ENCODE measurements at places on chromosomes 1 and 21. TPM values are rescaled to one million over a fixed set of nuclear protein-coding genes. Genes with fewer than 3 reads are reported as not detected.

GRCh38 chr1:235074523-235075047 is 54.1 kb downstream of the TOMM20 start:
- peak overlapping the region; percentile 97 for H3K27ac ChIP-seq
- peak; percentile 54 for DNase-seq
- no peak overlapping the region for H3K4me3 ChIP-seq

GRCh38 chr21:33936301-33937038 is 20.9 kb upstream of the ATP5PO start:
- H3K27me3 ChIP-seq = no peaks in the 10 kb centered on the region
- H3K4me1 ChIP-seq = no peaks in the 10 kb centered on the region
- H3K36me3 ChIP-seq = no peaks in the 10 kb centered on the region
- no peak overlapping the region for H3K4me3 ChIP-seq
- DNase-seq = no peak

GRCh38 chr1:212244441-212244840 is 40.8 kb upstream of the PPP2R5A start:
- H3K27ac ChIP-seq = no peak overlapping the region
- no peak for DNase-seq
- H3K4me3 ChIP-seq = no peak overlapping the region
- H3K27me3 ChIP-seq = no peaks in the 10 kb centered on the region

DNA sequence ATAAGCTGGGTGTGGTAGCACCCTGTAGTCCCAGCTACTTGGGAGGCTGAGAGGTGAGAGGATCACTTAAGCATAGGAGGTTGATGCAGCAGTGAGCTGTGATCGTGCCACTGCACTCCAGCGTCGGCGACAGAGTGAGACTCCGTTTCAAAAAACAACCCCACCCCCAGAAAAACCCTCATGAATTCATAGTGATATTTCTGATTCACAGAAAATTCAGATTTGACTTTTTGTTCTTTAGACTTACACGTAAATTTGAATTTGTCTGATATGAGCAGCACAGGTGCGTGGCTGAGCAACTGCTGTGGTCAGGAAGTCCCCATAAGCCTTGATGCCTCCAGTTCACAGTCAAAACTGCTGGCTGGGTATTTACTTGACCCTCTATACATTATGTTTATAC is 10.0 kb upstream of the MORC3 start:
- H3K4me1 ChIP-seq = no peaks in the 10 kb centered on the region
- no peak overlapping the region for H3K27ac ChIP-seq
- no peak for DNase-seq
- no peaks in the 10 kb centered on the region for H3K36me3 ChIP-seq
- H3K4me3 ChIP-seq = no peak overlapping the region

DNA sequence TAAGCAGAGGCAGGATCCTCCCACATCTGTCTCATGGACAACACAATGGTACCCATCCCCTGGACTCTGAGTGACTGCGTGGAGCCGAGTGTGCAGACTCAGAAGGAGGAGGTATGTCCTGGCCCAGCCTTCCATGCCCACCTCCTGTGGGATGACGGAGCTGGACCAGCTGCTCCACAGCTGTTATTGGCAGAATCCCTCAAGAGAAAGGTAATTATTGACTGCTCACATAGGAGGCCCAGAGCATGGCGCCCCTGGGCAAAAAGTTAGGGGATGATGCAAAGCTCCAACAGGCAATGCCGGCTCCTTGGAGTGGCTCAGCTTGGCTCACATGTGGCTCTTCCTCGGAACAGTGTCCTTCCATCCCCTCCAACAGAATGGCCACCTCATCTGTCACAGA is 12.2 kb upstream of the ACTRT2 start:
- peaks cover 2% of the 10 kb centered on the region for H3K27me3 ChIP-seq
- DNase-seq = no peak
- H3K4me3 ChIP-seq = no peak overlapping the region
- H3K27ac ChIP-seq = no peak overlapping the region
- H3K36me3 ChIP-seq = no peaks in the 10 kb centered on the region
- H3K4me1 ChIP-seq = no peaks in the 10 kb centered on the region

DNA sequence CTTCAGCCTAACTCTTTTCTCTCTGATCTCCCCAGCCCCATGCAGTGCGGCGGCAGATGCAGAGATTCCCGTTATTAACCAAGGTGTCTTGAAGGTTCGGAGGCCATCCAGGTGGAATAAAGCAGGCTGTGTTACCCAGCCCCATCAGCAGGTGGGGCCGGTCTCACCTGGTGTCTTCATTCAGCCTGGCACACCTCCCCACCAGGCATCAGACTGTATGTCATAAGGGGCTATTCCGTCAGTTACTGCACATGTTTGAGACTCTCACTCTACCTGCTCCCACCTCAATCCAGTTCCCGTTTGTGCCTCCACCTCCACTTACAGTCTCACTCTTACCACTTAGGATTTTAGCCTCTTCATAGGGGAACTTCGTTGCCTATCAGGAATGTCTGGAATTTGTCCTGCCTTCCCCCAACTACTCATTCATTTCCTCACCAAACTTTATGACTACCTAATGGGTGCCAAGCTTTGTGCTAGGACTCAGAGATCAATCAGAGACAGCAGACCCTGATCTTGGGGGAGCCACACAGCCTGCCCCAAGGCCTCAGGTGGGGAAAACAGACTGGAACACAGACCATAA is 170.2 kb downstream of the PLPP3 start:
- H3K36me3 ChIP-seq = no peaks in the 10 kb centered on the region
- H3K27me3 ChIP-seq = no peaks in the 10 kb centered on the region
- peaks cover 14% of the 10 kb centered on the region for H3K4me1 ChIP-seq
- no peak overlapping the region for H3K4me3 ChIP-seq
- DNase-seq = no peak

- no peaks in the 10 kb centered on the region for H3K27me3 ChIP-seq
- no peak for DNase-seq
- H3K4me3 ChIP-seq = no peak overlapping the region
- H3K27ac ChIP-seq = no peak overlapping the region
- H3K4me1 ChIP-seq = no peaks in the 10 kb centered on the region
These were observed 10.6 kb downstream of the PTPRC start for GRCh38 chr1:198649232-198649967.

- no peaks in the 10 kb centered on the region for H3K36me3 ChIP-seq
- no peak for DNase-seq
- peak overlapping the region; percentile 61 for H3K27ac ChIP-seq
These were observed 593 bp upstream of the CD53 start for GRCh38 chr1:110872366-110872744.

GRCh38 chr21:38729754-38730379 is 75.9 kb upstream of the ETS2 start:
- no peak overlapping the region for H3K27ac ChIP-seq
- H3K27me3 ChIP-seq = no peaks in the 10 kb centered on the region
- no peaks in the 10 kb centered on the region for H3K36me3 ChIP-seq
- no peak for DNase-seq
- peaks cover 2% of the 10 kb centered on the region for H3K4me1 ChIP-seq

DNA sequence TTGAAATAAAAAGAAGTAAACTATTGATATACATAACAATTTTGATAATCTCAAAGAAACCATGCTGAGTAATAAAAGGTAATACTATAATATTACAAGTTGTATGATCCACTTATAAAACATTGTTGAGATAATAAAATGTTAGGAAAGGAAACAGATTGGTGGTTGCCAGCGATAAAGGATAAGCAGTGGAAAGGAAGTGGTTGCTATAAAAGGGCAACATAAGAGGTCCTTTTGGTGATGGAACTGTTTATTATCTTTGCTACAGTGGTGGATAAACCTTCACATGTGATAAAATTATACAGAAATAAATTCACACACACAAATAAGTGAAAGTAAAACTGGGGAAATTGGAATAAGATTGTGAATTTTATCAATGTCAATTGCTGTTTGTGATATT is 15.1 kb downstream of the OR6F1 start:
- H3K36me3 ChIP-seq = no peaks in the 10 kb centered on the region
- no peak for DNase-seq
- H3K4me1 ChIP-seq = no peaks in the 10 kb centered on the region
- no peak overlapping the region for H3K27ac ChIP-seq

GRCh38 chr1:47812904-47813514 is 184.2 kb downstream of the TRABD2B start:
- no peak overlapping the region for H3K4me3 ChIP-seq
- H3K36me3 ChIP-seq = no peaks in the 10 kb centered on the region

- no peak for DNase-seq
- no peaks in the 10 kb centered on the region for H3K36me3 ChIP-seq
- H3K27me3 ChIP-seq = no peaks in the 10 kb centered on the region
- H3K4me1 ChIP-seq = no peaks in the 10 kb centered on the region
- no peak overlapping the region for H3K27ac ChIP-seq
- no peak overlapping the region for H3K4me3 ChIP-seq
These were observed 378.2 kb upstream of the PBX1 start for GRCh38 chr1:164180824-164181223.

GRCh38 chr21:38082936-38083485 is 166.8 kb upstream of the KCNJ6 start:
- H3K27ac ChIP-seq = no peak overlapping the region
- no peaks in the 10 kb centered on the region for H3K36me3 ChIP-seq
- H3K27me3 ChIP-seq = no peaks in the 10 kb centered on the region
- no peak for DNase-seq
- no peaks in the 10 kb centered on the region for H3K4me1 ChIP-seq

- H3K27me3 ChIP-seq = no peaks in the 10 kb centered on the region
- H3K4me1 ChIP-seq = no peaks in the 10 kb centered on the region
- H3K36me3 ChIP-seq = no peaks in the 10 kb centered on the region
- H3K4me3 ChIP-seq = no peak overlapping the region
These were observed 159.5 kb downstream of the MIS18A start for GRCh38 chr21:32119389-32119788.

DNA sequence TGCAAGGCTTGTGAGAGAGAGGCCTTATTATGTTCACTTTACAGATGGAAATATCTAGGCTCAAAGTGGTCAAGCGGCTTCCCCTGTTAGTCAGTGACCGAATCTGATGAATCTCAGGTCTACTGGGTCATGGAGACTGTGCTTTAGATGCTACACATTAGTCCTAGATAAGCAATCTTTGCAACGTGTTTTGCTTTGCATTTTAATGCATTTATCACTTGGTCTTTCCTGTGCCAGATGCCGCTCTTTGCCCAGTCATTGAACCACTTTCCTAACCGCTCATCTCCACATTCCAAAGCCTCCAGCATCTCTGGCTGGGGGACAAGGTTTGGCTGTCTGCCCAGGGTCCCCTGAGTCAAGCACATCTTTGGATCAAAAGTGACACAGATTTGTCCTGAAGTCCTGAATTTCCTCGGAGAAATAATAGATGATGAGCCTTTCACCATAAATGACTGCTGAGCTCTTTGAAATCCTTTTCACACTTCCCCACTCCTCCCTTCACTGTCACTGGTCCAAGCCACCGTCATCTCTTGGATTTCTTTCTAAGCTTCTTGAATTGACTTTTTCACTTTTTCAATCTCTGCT is 96.0 kb upstream of the USP24 start:
- H3K4me1 ChIP-seq = no peaks in the 10 kb centered on the region
- DNase-seq = no peak
- H3K36me3 ChIP-seq = no peaks in the 10 kb centered on the region
- H3K27me3 ChIP-seq = no peaks in the 10 kb centered on the region
- no peak overlapping the region for H3K4me3 ChIP-seq
- H3K27ac ChIP-seq = no peak overlapping the region

- H3K4me1 ChIP-seq = no peaks in the 10 kb centered on the region
- H3K4me3 ChIP-seq = no peak overlapping the region
- no peaks in the 10 kb centered on the region for H3K36me3 ChIP-seq
These were observed 32.2 kb upstream of the HNRNPU start for GRCh38 chr1:244896550-244896949.

GRCh38 chr1:60091195-60091715 is 17.7 kb upstream of the C1orf87 start:
- no peak for DNase-seq
- H3K27ac ChIP-seq = no peak overlapping the region
- no peaks in the 10 kb centered on the region for H3K36me3 ChIP-seq
- H3K4me3 ChIP-seq = no peak overlapping the region

- no peaks in the 10 kb centered on the region for H3K27me3 ChIP-seq
- peak overlapping the region; percentile 47 for H3K27ac ChIP-seq
- H3K4me1 ChIP-seq = no peaks in the 10 kb centered on the region
- DNase-seq = peak; percentile 95
- peaks cover 10% of the 10 kb centered on the region for H3K36me3 ChIP-seq
These were observed 5.7 kb downstream of the KRTCAP2 start for GRCh38 chr1:155167166-155168104.

DNA sequence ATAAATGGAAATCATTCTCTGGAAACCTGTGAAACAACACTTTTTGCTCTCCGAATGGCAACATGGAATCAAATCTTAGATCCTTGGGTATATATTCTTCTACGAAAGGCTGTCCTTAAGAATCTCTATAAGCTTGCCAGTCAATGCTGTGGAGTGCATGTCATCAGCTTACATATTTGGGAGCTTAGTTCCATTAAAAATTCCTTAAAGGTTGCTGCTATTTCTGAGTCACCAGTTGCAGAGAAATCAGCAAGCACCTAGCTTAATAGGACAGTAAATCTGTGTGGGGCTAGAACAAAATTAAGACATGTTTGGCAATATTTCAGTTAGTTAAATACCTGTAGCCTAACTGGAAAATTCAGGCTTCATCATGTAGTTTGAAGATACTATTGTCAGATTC is 45.7 kb downstream of the PTGFR start:
- no peaks in the 10 kb centered on the region for H3K27me3 ChIP-seq
- H3K4me3 ChIP-seq = no peak overlapping the region
- DNase-seq = no peak
- H3K4me1 ChIP-seq = no peaks in the 10 kb centered on the region

GRCh38 chr1:210684466-210685294 is 356.0 kb downstream of the HHAT start:
- H3K36me3 ChIP-seq = no peaks in the 10 kb centered on the region
- no peak overlapping the region for H3K4me3 ChIP-seq
- no peaks in the 10 kb centered on the region for H3K4me1 ChIP-seq
- H3K27me3 ChIP-seq = no peaks in the 10 kb centered on the region

- no peaks in the 10 kb centered on the region for H3K27me3 ChIP-seq
- H3K4me1 ChIP-seq = no peaks in the 10 kb centered on the region
- no peak overlapping the region for H3K4me3 ChIP-seq
These were observed 124.3 kb upstream of the PDE4B start for GRCh38 chr1:65668368-65668767.

GRCh38 chr1:161162806-161163205 is 3.4 kb upstream of the PPOX start:
- no peaks in the 10 kb centered on the region for H3K27me3 ChIP-seq
- H3K4me3 ChIP-seq = no peak overlapping the region
- DNase-seq = no peak
- H3K27ac ChIP-seq = no peak overlapping the region
- peaks cover 23% of the 10 kb centered on the region for H3K4me1 ChIP-seq

- no peak overlapping the region for H3K27ac ChIP-seq
- H3K27me3 ChIP-seq = no peaks in the 10 kb centered on the region
- DNase-seq = no peak
- peaks cover 4% of the 10 kb centered on the region for H3K4me1 ChIP-seq
These were observed 19.0 kb downstream of the RASSF5 start for GRCh38 chr1:206526064-206526911.

Gene LPAR3
- not detected for polyA plus RNA-seq

Gene HAPLN2
- 0.30 TPM for polyA plus RNA-seq

Gene NR5A2
- polyA plus RNA-seq = 0.13 TPM

Gene REN
- 1,159 TPM for polyA plus RNA-seq

Gene TMEM52
- polyA plus RNA-seq = 5.1 TPM

Gene AKNAD1
- polyA plus RNA-seq = not detected

Gene EXO1
- not detected for polyA plus RNA-seq

Gene LINGO4
- 0.32 TPM for polyA plus RNA-seq

Gene RXFP4
- 0.32 TPM for polyA plus RNA-seq

Gene RTCA
- 51.1 TPM for polyA plus RNA-seq

Gene OR6K3
- not detected for polyA plus RNA-seq

Gene CD46
- 119 TPM for polyA plus RNA-seq

Gene HOOK1
- 9.4 TPM for polyA plus RNA-seq

Gene NHLH2
- polyA plus RNA-seq = not detected

Gene TLR5
- 3.7 TPM for polyA plus RNA-seq

Gene FCRL4
- not detected for polyA plus RNA-seq

Measured in kidney (tissue), 22 donors.